Fibroblast of skin of abdomen (primary cell): ENCODE measurements at places on chromosomes 12 and 14.

- no peak for DNase-seq
These were observed 1.8 kb downstream of the BDKRB2 start for GRCh38 chr14:96206461-96206860.

- DNase-seq: no peak
These were observed 20.5 kb downstream of the UBC start for GRCh38 chr12:124893792-124894516.

GRCh38 chr12:22635812-22636211, 10.8 kb downstream of the ETNK1 start:
- peak; percentile 39 for DNase-seq

- no peak for DNase-seq
These were observed 6.0 kb upstream of the ABCD4 start for GRCh38 chr14:74308695-74309094.

DNA sequence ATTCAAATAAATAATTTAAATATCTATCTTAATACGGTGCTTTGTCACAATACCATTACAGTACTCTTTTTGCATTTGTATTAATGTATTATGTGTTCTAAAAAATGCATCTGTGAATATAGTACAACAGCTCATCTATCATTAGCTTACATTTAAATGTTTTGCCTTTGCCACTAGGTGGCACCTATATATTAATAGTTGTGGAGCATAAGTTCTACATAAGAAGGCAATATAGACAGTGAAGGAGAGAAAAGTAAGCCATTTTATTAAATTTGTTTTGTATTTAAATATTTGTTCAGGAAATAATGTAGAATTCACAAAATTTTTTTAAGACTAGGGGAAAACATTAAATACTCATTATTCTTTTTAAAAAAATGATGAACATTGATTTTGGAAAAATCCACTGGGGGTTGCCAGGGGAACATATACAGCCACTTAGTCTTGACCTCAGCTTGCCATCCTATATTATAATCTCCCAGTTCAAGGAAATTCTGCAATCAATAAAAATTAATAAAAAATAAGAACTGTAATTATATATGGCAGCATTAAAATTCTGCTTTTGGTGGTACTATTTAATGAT, 9.8 kb downstream of the CCER1 start:
- peak; percentile 41 for DNase-seq

DNA sequence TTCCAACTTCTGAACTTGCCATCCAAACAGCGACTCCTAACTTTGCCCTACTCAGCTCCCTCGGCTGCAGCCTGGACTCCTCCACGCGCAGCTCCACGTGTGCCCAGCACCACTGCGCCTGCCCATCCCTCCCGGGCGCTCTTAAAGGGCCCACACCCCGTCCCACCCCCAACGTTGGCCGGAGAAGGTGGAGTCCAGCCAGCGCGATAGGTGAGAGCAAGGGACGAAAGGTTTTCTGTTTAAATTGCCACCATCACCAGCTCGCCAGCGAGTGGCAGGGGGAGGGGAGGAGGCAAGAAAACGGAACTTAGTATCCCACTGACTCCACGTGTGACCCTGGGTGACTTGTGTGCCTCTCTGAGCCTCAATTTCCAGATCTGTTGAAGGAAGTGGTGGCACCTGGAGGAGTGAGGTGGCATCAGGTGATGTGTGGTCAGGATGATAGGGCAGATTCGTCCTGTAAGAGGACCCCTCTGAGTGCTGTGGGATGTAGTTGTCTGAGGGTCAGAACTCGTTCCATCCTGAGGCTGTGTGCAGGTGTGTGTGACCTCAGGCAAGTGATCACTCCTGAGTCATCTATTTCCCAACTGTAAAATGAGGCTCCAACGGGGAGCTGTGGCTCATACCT, 59.7 kb downstream of the TRPV4 start:
- DNase-seq: no peak

- no peak for DNase-seq
These were observed 25.1 kb downstream of the KCNC2 start for GRCh38 chr12:75184516-75184915.

GRCh38 chr12:103441437-103442181, 54.2 kb downstream of the C12orf42 start:
- no peak for DNase-seq

DNA sequence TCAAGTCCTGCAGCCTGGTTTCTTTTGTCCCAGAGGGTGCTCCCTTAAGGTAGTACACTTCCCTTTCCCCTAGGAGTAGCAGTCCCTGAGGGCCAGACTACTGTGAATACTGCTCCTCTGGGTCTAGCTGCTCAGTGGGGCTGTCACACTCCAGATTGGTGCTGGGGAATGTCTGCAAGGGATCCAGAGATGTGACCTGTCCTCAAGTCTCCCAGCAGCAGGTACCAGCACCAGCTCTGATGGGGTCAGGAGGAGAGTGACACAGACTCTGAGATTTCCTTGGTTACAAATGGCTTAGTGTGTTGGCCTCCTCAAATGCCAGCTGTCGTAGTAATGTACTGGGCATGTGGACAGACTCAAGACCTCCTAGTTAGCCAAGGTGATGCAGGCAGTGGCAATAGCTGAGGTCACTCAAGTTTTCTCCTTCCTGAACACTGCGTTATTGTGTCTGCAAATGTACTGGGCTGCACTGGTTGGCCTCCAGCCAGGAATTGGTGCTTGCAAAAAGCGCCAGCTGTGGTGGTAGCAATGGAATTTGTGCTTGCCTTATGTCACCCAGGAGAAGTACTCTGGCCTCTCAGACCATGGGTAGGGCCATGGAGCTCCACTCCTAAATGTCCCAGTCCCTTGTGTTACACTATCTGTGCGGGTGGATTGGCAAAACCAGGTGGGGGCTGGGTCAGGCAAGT, 36.4 kb upstream of the AEBP2 start:
- no peak for DNase-seq

DNA sequence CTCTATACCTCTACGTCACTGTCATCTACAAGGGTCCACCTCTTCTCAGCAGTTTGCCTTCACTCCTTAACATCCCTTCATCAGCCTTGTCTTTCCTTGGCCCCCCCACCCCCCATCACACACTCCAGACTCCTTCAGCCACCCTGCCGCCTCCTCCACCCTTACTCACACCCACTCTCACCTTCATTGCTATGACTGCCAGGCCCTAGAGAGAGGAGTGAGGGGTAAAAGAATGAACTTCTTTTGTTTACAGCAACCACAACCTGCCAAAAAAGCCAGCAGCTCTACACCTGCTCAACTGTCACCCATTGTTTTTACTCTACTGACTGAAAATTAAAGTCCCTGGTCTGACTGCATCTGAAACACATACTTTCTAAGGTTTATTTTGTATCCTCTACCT, 112.8 kb downstream of the DUSP6 start:
- DNase-seq: no peak

DNA sequence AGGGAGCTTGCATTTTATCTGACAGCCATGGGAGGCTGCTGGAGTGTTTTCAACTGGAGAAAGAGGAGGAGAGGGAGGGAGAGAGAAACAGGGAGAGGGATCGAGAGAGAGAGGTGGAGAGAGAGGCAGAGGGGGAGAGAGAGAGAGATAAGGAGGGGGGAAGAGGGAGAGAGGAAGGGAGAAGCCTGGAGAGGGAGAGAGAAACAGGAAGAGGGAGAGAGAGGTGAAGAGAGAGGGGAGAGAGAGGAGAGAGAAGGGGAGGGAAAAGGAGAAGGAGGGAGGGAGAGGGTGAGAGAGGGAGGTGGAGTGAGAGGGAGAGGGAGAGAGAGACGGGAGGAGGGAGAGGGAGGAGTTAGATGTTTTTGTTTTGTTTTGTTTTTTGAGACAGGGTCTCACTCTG, 45.6 kb downstream of the DNAH10 start:
- DNase-seq: peak; percentile 25

DNA sequence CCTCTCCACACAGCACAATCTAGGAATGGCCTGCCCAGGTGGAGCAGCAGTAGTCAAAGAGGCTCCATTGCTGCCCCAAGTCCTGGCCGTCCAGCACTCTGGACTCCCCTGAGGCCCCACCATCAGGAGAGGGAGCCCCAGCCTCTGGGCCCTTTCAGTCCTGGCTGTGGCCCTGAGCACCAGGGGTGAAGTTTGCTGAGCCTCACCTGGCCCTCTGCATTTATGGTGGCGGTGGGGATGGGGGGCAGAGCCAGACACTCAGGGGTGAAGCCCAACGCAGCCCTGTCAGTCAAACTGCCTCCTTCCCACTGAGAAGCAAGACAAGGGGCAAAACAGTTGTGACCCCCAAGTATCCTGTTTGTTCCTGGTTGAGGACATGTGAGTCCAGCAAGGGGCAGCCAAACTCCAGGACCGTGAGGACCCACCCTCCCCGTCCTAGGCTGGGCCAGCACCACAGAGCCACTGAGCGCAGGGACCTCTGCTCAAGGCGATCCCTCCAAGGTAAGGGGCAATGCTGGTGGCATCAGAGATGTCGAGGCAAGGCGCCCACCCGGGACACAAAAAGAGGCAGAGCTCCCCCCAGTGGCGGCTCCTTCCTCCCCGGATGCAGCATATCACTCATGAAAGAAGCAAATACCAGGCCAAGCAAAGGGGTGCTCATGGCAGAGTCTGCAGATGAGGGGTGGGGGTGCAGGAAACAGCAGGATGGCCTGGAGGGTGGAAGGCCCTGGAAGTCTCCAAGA, 4.8 kb upstream of the AMN start:
- DNase-seq: peak; percentile 33

- no peak for DNase-seq
These were observed 48.9 kb downstream of the RNF34 start for GRCh38 chr12:121448771-121449315.

- DNase-seq: no peak
These were observed 67.4 kb upstream of the SLC38A2 start for GRCh38 chr12:46439793-46440511.

DNA sequence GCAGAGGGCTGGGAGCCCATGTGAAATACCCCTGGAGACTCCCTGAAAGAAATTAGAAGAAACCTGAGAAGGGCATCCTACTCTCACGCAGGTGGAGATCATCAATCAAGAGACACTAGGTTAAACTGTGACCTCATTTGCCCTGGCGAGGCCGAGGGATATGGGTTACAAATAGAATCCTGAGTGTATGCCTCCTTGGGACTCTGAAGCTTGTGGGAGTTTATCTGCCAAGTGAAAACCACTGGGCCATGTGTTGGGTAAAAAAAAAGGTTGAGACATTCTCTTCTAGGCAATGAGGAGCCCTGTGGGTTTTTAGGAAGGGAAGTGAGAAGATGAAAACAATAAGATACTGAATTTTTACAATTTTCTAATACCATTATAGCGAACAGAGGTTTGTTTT, 160.7 kb upstream of the ARID2 start:
- DNase-seq: no peak

GRCh38 chr14:46574221-46574977, 77.2 kb downstream of the RPL10L start:
- peak; percentile 4 for DNase-seq

DNA sequence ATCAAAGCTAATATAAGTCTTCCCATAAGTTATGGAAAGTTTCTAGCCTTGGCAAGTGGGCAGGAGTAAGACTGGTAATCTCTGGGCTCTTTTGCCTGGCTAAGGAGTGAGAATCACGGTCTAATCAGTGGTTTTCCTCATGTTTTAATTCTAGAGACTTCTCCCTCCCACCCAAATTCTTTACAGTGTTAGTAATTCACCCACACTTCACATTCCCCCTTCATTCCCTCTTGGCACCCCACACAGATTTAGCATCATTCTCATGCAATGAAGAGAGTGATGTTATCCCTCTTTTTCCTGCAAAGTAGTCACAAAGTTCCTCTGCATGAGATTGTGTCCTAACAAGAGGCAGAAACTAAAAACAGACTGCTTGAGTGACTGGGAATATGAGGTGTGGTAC, 28.6 kb upstream of the CACNA2D4 start:
- DNase-seq: peak; percentile 71

DNA sequence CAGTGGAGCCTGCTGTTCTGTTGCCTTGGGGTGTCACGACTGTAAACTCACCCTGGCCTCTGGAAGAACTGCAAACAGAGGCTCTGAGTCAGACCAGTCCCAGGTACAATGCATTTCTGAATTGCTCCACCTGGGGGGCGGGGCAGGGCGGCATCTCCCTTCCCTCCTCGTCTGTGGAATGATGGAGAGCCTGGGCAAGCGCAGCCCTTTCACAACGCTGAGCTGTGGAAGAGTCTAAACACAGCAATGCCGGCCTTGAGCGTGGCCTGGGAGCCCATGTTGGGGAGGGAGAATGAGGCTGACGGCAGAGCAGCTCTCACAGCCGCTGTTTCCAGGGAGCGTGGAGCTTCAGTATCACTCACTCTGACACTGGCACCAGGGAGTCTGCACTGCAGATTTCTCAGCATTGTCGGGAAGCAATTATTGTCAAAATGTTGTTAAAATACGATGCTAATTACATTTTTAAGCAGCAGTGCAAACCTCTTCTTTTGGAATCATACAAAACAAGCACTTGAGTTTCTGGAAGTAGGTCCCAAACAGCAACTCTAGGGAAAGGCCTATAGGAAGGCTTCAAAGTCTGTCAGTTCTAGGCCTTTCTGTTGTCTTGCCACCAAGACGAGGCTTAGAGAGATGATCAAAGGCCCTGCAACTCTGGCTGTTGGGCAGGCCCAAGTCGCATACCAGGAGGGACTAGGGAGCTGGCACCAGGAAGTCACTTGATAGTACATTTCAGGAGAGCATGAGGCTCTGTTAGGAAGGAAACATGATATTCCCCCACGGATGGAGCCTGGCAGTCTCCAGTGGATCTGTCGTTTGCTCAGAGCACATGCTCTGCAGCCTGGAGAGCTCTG, 244.0 kb upstream of the FKBP4 start:
- DNase-seq: no peak

DNA sequence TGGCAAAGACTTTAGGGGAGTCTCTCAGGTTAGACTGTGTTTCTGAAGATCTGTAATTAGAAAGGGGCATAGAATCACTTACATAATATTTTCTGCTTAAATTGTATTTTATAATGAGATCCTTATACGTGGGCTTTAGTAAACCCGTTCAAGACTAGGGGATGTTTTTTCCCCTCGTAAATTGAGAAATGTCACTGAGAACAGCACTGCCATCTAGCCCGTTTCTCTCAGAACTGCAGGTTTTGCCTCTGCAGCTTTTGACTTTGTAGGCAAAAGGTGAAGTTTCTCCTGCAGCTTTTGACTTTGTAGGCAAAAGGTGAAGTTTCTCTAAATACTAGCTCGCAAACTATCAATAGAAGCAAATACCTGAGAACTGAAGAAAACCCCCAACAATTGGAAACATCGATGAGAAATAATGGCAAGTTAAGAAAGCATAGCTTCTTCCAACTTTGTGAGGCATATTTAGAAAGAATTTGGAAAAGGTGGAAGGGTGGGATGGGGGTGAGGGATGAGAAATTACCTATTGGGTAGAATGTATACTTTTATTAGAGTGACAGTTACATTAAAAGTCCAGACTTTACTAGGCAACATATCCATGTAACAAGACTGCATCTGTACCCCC, 9.9 kb upstream of the ASPG start:
- no peak for DNase-seq

DNA sequence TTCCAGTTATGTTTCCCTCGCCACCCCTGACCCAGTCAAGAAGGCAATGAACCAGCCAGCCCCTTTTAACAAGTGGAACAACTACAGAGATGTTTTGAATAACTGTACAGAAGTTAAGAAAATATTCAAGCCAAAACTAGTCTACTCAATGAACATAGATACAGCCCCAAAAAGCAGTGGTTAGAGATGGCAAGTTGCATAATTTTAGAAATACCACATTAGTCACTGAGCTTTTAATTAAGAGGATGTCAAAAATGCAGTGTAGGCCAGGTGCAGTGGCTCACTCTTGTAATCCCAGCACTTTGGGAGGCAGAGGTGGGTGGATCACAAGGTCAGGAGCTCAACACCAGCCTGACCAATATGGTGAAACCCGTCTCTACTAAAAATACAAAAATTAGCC, 27.2 kb downstream of the PROX2 start:
- peak; percentile 54 for DNase-seq

GRCh38 chr12:51349026-51349425, 2.5 kb upstream of the CELA1 start:
- peak; percentile 33 for DNase-seq

GRCh38 chr12:44098786-44099185, 262.9 kb downstream of the TMEM117 start:
- DNase-seq: no peak
